GM12892 (cell line): ENCODE measurements at places on chromosomes 11 and 22.

DNA sequence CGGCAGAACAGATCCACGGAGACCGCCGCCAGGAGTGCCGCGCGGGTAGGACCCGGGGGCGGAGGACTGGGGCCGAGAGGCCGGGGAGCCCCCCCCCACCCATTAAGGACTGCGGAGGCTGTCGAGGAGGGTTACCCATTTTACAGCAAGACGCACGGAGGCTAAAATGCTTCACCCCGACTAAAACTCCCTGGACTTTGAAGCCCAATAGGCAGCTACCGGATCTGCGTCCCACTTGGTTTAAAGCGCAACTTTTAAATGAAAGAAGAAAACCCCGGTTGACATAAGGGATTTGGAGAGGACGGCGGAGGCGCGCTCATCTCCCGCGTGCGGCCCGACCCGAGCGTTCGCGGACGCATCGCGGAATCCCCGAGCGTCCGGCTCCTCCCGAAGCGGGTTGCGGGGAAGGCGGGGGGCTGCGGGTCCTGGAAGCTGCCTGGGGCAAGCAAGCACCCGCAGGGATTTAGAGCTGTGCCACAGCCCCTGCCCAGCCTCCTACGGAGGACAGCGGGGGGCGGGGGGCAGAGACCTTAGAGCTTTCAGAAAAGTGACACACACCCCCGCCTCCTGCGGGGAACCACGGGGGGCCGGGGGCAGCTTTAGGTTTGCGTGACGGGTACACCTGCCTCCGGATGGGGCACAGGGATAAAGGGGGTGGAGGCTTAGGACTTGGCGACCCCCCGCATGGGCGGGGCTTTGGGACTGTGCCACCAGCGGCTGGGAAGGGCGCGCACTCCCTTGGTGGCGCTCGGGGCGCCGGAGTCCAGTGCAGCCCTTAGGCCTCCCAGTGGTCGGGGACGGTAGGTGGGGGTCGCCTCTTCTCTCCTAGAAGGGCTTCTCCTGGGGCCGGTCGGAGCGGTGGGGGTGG is 760 bp upstream of the CELSR1 start:
- DNase-seq, result no peak

DNA sequence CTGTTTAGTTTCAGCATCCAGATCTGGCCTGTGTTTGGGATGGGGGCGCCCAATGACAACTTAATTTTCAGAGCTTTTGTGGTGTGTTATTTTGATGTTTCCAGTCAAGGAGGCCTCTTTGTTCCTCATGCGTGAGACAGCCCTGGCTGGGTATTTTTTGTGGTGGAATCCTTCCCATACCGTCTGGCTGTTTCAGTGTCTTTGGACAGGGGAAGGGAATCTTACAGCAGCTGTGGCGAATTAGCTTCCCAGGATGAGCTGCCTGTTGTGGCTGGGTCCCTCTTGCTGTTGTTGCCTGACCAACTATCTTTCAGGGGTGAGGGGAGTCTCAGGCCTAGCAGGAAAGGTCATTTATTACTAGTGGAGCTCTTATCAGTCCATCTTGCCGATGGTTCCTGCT is 138.8 kb downstream of the ARHGAP20 start:
- DNase-seq, result no peak

GRCh38 chr22:36486619-36487384 is 5.4 kb upstream of the TXN2 start:
- no peak for DNase-seq

GRCh38 chr22:26642465-26643417 is 14.6 kb upstream of the MIAT start:
- no peak for DNase-seq

GRCh38 chr11:128629516-128630106 is 42.3 kb upstream of the ETS1 start:
- DNase-seq, result no peak

DNA sequence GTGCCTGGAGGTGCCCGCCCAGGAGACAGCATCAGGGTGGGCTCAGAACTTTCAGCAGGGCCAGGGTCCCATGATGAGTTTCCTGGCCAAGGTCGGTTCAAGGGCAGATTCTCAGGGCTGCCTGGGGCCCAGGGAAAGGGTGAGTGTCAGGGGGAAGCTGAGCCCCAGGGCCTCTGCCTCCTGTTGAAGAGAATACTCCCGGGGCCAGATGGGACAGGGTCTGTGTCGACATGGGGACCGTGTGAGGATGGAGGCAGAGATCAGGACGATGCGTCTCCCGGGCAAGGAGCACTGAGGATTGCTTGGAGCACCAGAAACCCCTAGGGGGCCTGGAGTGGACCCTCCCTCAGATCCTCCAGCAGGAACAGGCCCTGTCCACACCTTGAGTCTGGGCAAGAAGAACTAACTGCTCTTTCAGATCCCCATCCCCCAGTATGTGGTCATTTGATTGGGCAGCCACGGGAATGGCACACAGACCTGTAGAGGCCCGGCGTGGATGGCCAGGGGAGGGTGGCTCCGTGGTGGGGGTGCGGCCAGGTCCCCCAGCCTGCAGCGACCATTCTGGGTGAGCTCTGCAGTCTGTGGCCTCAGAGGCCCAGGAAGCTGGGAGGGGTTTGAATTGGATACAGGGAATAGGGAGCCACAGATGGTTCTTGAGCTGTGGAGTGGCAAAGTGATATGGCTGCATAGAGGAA is 1078.7 kb downstream of the BRD1 start:
- DNase-seq, result no peak

GRCh38 chr11:90532125-90532524 is 309.3 kb upstream of the CHORDC1 start:
- no peak for DNase-seq

- DNase-seq, result no peak
These were observed 100.7 kb downstream of the DBX1 start for GRCh38 chr11:20059587-20060021.

DNA sequence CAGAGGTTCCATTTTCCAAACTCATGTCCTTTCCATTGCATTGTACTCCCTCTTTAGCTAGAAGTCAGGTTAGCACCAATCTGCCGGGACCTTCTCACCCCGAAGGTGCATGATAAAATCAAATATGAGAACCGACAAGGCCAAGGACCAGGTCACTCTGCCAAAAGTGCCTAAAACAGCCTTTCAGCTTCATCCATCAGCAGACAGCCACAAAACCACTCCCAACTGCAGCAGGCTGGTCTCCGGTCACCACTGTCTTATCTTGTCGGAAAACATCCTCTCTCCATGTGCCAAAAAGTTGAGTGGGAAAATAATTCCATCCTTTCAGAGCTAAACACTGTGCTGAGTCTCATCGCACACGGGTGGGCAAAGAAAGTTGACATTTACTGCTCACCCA is 1.4 kb downstream of the PI4KA start:
- DNase-seq, result no peak

GRCh38 chr22:45381348-45381747 is 32.1 kb downstream of the SMC1B start:
- DNase-seq, result no peak

GRCh38 chr11:129864811-129865210 is 30.6 kb downstream of the NFRKB start:
- no peak for DNase-seq

DNA sequence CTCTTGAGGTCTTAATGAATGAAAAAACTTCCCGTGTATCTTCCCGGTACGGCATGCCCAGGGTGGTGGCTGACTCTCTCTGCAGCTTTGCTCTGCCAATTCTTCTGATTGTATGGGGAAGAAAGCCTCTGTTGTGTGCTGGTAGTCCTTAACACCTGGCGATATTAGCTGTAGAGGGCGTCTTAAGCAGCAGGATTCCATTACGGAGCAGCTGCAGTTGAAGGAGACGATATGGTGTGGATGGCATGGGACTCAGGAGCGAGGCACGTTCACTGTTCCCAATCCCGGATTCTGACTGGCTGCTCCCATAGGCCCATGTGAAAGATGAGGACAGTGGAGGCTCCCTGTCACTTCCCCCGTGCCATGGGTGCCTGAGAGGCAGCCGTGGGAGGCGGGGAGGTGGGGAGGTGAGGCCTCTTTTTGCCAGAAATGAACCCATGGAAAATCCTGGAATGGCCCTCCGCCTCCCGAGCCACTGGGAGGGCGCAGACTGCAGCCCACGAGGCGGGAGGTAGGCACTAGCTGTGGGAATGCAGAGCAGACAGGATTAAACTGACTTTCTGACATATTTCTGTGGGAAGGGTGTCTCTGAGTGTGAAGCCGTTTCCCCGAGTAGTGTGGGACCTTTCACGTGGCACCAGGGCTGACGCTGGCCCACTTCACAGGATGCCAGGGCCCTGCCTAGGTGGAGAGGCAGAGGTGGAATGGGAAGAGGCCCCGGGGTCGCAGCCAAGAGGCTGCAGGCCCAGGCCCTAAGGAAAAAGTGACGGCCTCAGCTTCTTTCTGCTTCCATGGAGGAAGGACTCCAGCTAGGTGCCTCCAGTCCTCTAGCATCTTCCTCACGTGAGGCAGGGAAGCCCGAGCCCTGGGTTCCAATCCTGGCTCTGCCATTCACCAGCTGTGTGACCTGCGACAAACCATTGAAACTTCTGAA is 121.4 kb upstream of the CD82 start:
- no peak for DNase-seq

DNA sequence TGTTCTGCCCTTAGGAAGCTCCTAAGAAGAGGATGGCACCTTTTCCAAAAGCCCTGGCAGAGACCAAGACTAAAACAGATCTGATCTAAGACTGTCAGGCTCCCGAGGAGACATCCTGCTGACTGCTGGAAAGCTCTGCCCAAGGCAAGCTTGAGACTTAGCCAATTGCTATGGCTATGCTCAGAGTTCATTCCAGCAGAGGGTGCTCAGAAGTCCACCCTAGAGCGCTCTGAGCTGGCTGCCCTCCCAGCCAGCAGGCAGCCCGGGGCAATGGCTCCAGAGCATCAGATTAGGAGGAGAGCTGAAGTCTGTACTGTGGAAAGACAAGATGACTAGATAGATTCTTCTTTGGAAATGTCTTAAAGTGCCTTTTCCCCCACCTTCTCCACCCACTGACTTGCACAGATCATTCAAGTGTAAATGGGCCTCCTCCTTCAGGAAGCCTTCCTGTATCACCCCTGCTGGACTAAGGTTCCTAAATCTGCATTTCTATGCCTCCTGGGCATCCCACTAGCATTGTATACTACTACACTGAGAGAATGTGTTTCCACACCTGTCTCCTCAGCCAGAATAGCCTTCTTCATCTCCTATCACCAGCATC is 23.4 kb downstream of the LRRC55 start:
- DNase-seq, result no peak
